ENCODE measurements at places on chromosomes 7 and 10. TPM values are rescaled to one million over a fixed set of nuclear protein-coding genes. Genes with fewer than 3 reads are reported as not detected.

DNA sequence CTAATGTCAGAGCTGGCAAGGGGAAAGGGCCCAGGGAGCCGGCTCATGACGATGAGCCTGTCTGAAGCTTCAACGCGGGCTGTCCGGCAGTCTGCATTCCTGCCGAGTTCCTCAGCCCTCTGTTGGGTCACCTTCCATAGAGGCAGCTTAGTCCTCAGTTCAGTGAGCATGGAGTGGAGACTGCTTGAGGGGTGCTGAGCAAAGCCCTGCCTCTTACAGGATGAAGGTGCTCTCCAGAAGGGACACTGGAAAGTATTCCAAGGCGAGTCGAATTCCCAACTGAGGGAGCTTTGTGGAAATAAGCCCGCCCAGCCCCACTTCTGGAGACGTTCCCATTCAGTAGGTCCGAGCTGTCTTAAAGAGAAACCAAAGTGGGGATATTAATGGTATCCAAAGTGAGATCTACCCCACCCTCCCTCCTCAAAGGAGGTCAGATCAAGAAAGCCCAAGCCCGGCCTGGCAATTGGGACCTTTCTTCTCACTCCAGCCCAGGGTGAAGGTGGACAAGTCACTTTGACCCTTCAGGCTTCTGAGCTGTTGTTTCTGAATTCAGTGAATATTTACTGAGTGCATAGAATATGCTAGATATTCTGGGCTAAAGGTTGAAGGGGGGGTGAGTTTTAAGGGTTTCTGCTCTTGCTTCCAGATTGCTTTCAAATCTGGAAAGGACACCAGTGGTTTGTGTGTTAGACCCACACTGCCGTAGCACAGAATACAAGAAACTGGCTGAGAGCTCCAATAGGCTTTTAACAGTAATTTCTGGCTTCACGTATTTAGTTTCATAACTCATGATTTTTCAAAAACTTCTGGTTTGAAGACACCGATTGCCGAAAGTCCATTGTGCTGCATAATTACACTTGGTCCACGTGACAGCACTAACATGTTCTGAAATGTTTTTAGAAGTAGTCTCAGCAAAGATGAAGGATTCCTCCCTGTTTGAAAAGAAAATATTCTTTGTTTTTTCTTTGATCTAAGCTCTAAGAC is 3.5 kb downstream of the EGFR start:
- no peak for DNase-seq
- H3K36me3 ChIP-seq, result peaks cover 4% of the 10 kb centered on the region
- H3K4me1 ChIP-seq, result no peaks in the 10 kb centered on the region
- no peaks in the 10 kb centered on the region for H3K27me3 ChIP-seq

GRCh38 chr10:91163869-91164474 is 56.5 kb upstream of the PCGF5 start:
- no peaks in the 10 kb centered on the region for H3K27me3 ChIP-seq
- no peaks in the 10 kb centered on the region for H3K4me1 ChIP-seq
- DNase-seq, result peak; percentile 52
- no peaks in the 10 kb centered on the region for H3K36me3 ChIP-seq

GRCh38 chr7:13411636-13412035 is 577.8 kb downstream of the ETV1 start:
- H3K27me3 ChIP-seq, result no peaks in the 10 kb centered on the region
- DNase-seq, result no peak
- no peak overlapping the region for H3K4me3 ChIP-seq
- no peaks in the 10 kb centered on the region for H3K4me1 ChIP-seq

DNA sequence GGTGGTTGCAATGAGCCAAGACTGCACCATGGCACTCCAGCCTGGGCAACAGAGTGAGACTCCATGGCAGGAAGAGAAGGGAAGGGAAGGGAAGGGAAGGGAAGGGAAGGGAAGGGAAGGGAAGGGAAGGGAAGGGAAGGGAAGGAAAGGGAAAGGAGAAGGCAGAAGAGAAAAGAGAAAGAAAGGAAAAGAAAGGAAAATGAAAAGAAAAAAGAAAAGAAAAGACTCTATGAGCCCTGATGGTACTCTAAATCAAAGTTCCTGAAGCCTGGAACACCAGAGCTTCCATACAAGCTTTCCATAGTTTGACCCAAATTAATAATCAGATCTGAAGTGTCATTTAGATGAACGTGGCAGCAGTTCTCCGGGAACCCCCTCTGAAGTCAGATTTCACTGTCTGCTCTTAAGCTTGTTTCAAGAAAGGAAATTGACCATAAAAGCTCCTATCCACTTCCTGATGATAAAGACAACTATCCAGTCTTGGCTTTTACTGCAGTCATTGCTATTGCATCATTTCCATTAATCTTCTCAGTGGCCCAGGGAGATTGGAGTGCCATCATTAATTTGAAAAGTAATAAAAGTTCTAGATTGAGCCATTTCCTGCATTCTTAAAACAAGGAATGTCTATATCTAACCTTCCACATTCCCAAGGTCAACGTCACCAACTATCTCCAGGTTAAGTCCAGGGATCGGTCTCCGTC is 44.2 kb upstream of the FRMD4A start:
- DNase-seq, result no peak
- no peaks in the 10 kb centered on the region for H3K36me3 ChIP-seq
- H3K27ac ChIP-seq, result no peak overlapping the region
- H3K4me3 ChIP-seq, result no peak overlapping the region
- H3K27me3 ChIP-seq, result no peaks in the 10 kb centered on the region

DNA sequence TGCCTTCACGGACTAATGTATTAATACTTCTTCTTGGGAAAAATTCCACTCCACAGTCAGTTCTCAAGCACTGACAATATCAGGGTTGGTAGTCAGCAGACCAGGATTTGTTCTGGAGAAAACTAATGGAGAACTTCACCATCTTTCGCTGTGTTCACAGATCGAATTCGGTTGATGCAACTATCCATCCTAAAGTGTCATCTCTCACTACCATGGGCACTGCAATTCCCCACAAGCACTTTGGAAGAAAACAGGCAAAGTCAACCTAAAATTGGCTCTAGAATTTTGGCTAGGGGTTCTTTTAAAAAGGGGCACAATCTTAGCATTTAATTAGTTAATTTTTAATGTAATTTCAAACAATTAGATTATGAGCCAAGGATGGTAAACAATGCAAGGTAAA is 164.4 kb downstream of the HGF start:
- no peaks in the 10 kb centered on the region for H3K36me3 ChIP-seq
- H3K4me1 ChIP-seq, result no peaks in the 10 kb centered on the region
- DNase-seq, result no peak
- H3K4me3 ChIP-seq, result no peak overlapping the region
- no peaks in the 10 kb centered on the region for H3K27me3 ChIP-seq

GRCh38 chr10:80684259-80684658 is 146.6 kb downstream of the SH2D4B start:
- no peaks in the 10 kb centered on the region for H3K4me1 ChIP-seq
- no peak overlapping the region for H3K27ac ChIP-seq
- no peak for DNase-seq
- H3K36me3 ChIP-seq, result no peaks in the 10 kb centered on the region
- H3K27me3 ChIP-seq, result no peaks in the 10 kb centered on the region
- no peak overlapping the region for H3K4me3 ChIP-seq

DNA sequence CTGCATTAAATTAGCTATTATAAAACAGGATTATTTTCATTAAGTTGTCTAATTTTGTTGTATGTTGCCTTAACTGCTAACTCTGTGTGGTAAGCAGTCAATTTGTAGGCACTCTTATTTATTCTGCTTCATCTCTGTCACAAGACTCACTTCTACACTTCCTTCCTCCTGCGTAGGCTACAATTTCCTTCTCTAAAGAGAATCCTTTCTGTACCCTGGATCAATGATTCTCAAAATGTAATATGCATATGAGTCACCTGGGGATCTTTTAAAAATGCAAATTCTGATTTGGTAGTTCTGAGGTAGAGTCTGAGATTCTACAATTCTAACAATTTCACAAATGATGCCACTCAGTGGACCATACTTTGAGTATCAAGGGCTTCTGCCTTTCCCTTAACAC is 4.4 kb upstream of the UBE2D1 start:
- H3K27me3 ChIP-seq, result no peaks in the 10 kb centered on the region
- no peak overlapping the region for H3K4me3 ChIP-seq
- H3K36me3 ChIP-seq, result no peaks in the 10 kb centered on the region
- H3K4me1 ChIP-seq, result no peaks in the 10 kb centered on the region
- no peak for DNase-seq

DNA sequence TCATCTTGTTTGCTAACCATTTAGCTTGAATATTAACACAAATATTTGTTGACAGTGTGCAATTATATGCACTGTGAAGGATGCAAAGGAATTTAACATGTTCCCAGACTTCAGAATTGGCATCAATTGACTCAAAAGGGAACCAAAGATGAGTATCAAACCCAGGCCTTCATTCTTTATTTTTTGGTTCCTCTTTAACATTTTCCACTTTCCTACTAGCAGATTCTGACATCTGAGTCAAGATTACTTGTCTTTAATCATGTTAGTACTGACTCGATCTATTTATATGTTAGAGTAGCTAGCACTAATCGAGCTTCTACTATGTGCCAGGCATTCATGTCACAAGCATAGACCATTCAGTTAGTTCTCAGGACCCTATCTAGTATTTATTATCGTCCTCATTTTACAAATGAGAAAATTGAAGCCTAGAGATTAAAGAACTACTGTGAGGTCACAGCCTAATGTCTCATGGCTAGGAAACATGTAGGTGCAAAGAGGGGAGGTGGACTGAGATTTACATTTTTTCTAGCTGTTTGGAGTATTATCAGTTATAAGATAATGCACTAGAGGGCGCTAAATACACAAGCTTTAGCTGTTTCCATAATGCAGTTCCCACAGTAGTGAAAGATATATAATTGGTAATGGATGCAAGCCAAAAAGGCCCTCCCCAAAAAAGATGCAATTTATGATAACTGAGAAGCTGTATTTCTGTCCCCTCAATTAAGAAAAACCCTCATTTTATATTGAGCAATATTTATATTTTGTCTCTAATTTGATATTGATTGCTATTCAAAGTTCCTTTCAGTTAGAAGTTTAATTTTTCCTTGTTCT is 32.9 kb upstream of the KMT2E start:
- H3K27ac ChIP-seq, result peak overlapping the region; percentile 27
- no peak for DNase-seq
- H3K36me3 ChIP-seq, result no peaks in the 10 kb centered on the region
- no peaks in the 10 kb centered on the region for H3K27me3 ChIP-seq
- no peak overlapping the region for H3K4me3 ChIP-seq

GRCh38 chr7:107180378-107180777 is 11.6 kb downstream of the HBP1 start:
- peak overlapping the region; percentile 44 for H3K27ac ChIP-seq
- peaks cover 5% of the 10 kb centered on the region for H3K4me1 ChIP-seq
- H3K36me3 ChIP-seq, result peaks cover 48% of the 10 kb centered on the region
- H3K27me3 ChIP-seq, result no peaks in the 10 kb centered on the region
- no peak for DNase-seq
- no peak overlapping the region for H3K4me3 ChIP-seq

- peaks cover 13% of the 10 kb centered on the region for H3K27me3 ChIP-seq
- H3K4me3 ChIP-seq, result no peak overlapping the region
- H3K36me3 ChIP-seq, result no peaks in the 10 kb centered on the region
- H3K27ac ChIP-seq, result no peak overlapping the region
- DNase-seq, result no peak
- no peaks in the 10 kb centered on the region for H3K4me1 ChIP-seq
Measured at GRCh38 chr10:133242611-133243356, 5.1 kb downstream of the VENTX start.

DNA sequence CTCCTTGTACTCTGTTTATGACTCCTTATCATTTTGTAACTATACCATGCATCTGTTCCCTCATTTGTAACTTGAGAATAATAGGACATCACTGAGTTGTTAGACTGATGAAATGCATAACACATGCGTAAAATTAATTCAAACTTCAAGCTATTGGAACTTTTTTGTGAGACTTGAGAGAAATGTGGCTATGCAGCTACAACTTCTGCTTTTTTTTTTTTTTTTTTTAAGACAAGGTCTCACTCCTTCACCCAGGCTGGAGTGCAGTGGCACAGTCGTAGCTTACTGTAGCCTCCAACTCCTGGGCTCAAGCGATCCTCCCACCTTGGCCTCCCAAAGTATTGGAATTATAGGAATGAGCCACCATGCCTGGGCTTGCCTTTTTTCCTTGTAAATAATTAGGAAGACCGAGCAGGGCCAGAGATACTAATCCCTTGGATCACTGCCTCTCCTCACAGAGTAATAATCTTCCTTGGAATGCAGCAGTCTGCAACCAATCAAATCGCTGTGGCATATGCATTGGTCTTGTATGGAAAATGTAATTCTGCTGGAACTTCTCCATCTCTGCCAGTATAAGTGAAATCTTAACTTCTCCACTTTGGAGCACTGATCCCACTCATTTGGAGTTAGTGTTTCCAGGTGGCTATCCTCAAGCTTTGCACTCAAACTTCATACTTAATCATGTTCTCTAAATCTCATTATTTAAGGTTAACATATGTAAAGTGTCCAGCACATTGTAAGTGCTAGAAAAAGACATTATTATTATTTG is 2.0 kb upstream of the PANK1 start:
- no peak overlapping the region for H3K4me3 ChIP-seq
- no peak for DNase-seq
- peaks cover 3% of the 10 kb centered on the region for H3K4me1 ChIP-seq
- H3K27ac ChIP-seq, result no peak overlapping the region
- no peaks in the 10 kb centered on the region for H3K36me3 ChIP-seq
- H3K27me3 ChIP-seq, result no peaks in the 10 kb centered on the region

DNA sequence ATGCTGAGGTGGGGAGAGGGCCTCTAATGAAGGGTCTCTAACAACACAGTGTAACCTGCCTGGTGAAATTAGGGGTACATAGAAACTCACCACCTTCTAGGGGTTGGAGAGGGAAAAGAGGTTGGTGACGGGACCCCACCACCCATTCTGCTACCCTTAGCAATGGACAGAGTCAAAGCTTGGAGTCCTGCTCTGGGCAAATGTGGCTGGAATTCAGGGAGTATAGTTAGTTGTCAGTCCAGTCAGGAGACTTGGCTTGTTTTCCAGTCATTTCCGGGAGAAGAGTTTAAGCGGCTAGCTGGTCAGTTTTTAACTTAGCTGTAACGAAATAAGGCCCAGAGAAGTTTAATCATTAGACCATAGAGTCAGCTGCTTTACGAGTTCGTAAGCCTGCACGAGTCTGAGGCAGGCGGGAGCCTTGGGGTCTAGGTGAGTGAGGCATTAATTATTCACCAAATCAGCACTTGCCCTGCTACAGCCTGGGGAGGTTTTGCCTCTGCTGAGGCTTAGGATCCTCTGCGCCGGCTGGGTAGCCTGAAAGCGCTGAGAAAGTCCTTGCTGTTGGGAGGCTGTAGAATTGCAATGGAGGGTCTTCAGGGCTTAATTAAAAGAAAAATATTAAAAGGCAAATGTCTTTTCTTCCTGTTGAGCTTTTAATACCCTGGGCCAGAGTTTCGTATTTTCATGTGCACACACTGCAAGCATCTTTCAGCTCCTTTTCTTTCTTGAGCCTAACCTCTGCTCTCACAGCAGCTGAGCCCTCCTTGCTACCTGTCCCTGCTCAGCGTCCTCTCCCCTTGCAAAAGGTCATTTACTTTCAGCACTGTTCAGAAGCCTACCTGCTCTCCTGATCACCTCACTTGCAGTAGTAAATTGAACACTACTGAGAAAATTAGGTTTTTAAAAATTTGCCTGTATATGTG is 1.5 kb upstream of the LAMB1 start:
- peak overlapping the region; percentile 84 for H3K27ac ChIP-seq
- DNase-seq, result no peak
- H3K36me3 ChIP-seq, result no peaks in the 10 kb centered on the region
- H3K4me1 ChIP-seq, result peaks cover 6% of the 10 kb centered on the region
- H3K4me3 ChIP-seq, result no peak overlapping the region
- H3K27me3 ChIP-seq, result no peaks in the 10 kb centered on the region

GRCh38 chr7:103887853-103888602 is 101.4 kb downstream of the RELN start:
- no peak overlapping the region for H3K27ac ChIP-seq
- no peaks in the 10 kb centered on the region for H3K27me3 ChIP-seq
- DNase-seq, result no peak
- H3K36me3 ChIP-seq, result no peaks in the 10 kb centered on the region

Gene MRLN
- total RNA-seq, result not detected

Gene NUP205
- 19.4 TPM for total RNA-seq

Gene APBB1IP
- 3.4 TPM for total RNA-seq

Gene PBLD
- total RNA-seq, result 30.5 TPM

Gene BAMBI
- 2.5 TPM for total RNA-seq
